ENCODE measurements at places on chromosomes 6 and 20.

- DNase-seq = no peak
Measured at GRCh38 chr20:36394340-36394965, 88.3 kb downstream of the DLGAP4 start.

DNA sequence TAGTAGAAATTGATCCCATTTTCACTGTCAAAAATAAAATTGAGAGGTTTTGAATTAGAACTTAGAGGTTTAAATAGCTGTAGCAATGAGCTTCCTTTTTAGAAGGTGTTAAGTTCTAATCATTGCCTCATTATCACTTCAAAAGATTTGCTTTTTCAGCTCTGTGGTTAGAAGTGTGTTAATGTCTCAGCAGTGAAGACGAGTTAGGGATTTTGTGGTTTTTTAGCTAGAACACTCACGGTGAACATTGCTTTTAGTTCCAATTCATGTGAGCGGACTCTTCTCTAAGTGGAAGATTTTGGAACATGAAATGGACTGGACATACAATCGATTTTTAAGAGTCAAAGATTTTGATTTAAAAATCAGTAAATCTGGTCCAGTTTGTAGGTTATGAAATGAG lies 12.7 kb upstream of the IFNGR1 start:
- no peak for DNase-seq

DNA sequence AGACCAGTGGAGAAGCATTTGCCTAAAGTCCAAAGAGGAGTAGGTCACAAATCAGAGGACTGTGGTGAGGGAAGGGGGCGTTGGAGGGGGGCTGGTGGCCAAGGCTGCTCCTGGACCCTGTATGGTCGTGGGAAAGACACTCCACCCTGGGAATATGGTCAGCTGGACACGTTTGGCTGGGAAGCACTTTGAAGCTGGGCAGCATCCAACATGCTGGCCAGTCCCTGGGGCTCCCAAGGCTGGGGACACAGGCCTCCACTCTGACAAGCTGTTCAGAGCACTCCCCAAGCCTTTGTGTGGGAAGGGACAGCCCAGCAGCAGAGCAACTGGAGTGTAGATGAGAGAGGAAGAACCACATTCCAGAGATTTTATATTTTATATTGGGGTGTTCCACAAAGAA lies 203.2 kb downstream of the ANKRD60 start:
- no peak for DNase-seq

GRCh38 chr20:46164254-46164653 lies 46.1 kb downstream of the CD40 start:
- DNase-seq = no peak

DNA sequence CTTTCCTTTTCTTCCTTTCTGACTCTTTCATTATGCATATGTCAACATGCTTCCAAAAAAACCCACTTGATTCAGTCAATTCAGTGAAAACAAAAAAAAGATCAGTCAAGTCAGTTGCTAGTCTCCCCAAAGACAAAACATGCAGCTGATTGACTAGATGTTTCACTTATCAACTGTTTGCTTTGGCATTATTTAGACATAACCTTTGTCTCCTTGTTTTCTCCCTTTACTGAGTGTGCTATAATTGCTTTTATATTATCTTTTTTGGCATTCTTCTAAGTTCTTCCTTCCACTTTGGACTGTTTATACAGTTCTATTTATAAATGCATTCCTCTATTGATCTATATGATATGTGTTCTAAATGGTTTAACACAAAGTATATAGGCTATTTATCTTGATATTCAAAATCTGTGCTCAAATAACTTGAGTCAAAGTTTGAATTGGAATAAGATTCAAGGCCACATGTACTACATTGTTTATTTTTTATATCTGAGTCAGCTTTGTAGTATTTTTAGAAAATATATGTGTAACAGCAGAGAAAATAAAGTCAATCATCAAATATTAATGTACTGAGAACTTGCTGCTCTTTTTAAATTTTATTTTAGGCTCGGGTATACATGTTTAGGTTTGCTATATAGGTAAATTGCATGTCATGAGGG lies 260.5 kb downstream of the CENPW start:
- DNase-seq = no peak

GRCh38 chr20:35279040-35279439 lies 1.1 kb upstream of the MMP24OS start:
- no peak for DNase-seq
